ENCODE measurements at places on chromosomes 11 and 22.

GRCh38 chr11:3982431-3982830 lies 112.2 kb upstream of the RRM1 start:
- no peak for DNase-seq

DNA sequence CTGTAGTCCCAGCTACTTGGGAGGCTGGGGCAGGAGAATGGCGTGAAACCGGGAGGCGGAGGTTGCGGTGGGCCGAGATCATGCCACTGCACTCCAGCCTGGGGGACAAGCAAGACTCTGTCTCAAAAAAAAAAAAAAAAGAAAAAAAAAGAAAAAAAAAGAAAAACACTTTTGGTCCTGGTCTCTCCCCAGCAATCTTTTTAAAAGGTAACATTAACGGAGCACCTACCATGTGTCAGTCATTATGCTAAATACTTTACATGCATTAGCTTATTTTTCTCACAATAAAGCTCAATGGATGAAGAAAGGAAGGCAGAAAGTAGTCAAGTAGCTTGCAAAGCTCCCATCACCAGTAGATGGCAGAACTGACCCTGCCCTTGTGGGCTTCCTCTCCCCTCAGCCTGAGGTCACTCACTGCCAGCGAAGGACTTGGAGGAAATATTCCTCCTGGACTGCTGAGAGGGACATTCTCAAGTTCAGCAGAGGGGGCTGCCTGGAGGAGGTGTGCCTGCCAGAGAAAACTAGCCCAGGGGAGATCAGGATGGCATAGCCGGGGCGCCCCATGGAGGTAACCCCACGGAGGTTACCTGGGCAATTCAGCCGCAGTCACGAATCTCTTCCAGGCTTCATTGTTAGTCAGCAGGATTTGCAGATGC lies 15.5 kb downstream of the APOL3 start:
- no peak for DNase-seq

DNA sequence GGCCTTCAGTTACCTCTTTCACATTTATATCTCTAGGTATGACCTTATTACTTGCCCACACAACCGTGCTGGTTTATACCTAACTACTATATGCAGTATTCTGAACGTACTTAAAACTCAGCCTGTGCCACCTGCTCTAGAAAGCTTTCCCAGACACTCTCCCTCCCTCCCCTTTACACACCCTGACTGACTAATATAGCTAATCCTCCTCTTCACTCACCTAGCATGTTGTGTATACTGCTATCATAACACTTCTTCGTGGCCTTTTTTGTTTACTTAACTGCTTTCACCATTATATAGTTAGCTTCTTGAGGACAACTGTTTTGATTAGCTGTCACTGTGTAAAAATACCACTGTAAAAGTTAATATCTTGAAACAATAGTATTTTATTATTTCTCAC lies 23.5 kb downstream of the RNF214 start:
- DNase-seq = no peak

DNA sequence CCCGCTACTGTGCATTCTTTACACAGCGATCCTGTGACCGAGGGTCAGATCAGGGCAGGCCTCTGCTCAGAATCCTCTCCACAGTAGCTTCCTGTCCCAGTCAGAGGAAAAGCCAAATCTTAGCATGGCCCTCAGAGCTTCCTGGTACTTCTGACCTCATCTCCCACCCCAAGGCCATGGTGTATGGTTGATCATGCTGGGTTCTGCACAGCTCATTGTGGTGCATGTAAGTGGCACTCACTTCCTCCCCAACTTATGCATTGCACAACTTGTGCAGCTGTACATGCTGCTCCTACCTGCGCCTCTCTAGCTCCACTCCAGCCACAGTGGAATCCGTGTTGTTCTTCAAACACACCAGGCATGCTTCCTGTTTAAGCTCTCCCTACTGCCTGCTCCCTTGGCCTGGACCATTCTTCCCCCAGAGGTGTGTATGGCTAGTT lies 20.3 kb downstream of the BMAL1 start:
- no peak for DNase-seq

GRCh38 chr22:32587449-32587848 lies 112.8 kb downstream of the FBXO7 start:
- DNase-seq = no peak

DNA sequence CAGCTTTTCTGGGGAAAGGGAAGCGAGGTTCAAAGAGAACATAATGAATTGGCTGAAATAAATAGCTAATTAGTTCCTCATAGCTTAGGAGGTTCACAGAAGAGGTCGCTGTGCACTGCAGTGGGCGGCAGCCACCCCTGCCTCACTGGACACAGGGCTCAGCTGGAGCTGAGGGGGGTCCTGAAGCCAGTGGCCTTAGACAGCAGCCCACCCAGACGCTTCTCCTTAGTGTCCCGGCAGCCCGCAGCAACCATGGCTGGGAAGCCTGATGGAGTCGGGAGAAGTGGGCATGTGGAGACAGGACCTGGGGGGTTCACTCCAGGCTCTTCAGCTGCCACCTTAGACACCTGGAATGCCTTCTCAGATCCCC lies 75.4 kb downstream of the TRIM29 start:
- DNase-seq = no peak

DNA sequence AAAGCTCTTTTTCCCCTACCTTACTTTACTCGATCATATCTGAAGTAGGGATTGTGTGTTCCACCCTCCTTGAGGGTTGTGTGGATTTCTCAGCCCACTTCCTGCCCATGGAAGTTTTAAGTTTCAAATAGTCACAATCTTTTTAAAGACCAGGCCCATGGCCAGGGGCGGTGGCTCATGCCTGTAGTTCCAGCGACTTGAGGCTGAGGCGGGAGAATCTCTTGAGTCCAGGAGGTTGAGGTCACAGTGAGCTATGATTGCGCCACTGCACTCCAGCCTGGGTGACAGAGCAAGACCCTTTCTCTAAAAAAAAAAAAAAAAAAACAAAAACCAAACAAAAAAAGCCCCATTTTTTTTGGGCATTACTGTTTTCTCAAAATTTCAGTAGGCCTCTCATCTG lies 36.3 kb upstream of the LRRC10B start:
- no peak for DNase-seq

DNA sequence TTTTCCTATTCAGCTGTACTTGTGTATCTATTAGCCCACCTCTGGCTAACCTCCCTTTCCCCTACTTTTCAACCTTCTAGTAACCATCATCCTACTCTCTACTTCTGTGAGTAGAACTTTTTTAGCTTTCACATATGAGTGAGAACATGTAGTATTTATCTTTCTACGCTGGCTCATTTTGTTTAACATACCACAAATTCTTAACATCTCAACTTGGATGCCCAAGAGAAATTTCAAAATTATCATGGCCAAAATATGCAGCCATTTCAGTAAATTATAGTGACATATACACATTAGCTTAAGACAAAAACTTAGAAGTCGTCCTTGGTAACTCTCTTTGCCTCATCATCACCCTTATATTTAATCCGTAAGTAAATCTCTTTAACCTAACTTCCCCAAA lies 34.7 kb downstream of the LUZP2 start:
- DNase-seq = no peak

GRCh38 chr11:47784785-47785381 lies 17.7 kb upstream of the FNBP4 start:
- no peak for DNase-seq

GRCh38 chr11:81960443-81960842 lies 773.2 kb downstream of the FAM181B start:
- no peak for DNase-seq

- no peak for DNase-seq
Measured at GRCh38 chr22:45977003-45977411, at the start of gene WNT7B. WNT7B (minus strand) TSS chr22:45977162; CDS start chr22:45976754, 408 bp downstream.

DNA sequence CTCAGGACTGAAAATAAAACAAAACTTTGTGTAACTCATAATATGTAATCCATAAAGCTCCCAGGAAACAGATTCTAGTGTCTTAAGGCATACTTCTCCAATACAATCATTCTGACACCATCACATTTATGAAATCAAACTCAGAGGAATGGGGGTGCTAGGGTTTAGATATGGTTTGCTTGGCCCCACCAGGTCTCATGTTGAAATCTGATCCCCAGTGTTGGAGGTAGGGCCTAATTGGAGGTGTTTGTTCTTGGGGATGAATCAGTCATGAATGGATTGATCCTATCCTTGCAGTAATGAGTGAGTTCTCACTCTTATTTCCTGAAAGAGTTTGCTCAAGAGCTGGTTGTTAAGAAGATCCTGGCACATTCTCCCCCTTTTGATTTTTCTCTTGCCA lies 380.9 kb downstream of the ETS1 start:
- DNase-seq = no peak

DNA sequence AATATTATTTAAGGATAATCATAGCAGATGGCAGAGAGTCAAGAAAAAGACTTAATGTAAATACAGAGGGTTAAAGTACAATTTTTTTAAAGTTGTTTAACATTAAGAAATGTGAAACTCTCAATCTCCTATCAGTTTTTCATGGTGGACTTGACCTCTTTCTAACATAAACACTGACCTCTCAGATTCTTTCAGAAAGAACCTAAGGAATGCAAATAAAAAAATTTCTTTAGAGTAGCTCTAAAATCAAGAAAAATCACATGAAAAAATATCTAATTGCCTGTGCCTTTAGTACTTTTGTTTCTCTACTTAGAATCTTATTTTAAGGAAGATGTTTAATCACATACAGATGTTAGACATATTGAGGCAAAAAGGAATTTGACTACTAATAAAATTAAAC lies 12.9 kb downstream of the RNF141 start:
- DNase-seq = no peak

- DNase-seq = no peak
Measured at GRCh38 chr11:74971424-74971823, 17.3 kb upstream of the NEU3 start.

GRCh38 chr11:131145791-131146190 lies 224.6 kb upstream of the NTM start:
- DNase-seq = no peak

All from NCI-H187 treated with DMSO at 0.1 percent for 48 hours (cell line).